ENCODE measurements at places on chromosomes 2 and 18. TPM values are rescaled to one million over a fixed set of nuclear protein-coding genes. Genes with fewer than 3 reads are reported as not detected.

DNA sequence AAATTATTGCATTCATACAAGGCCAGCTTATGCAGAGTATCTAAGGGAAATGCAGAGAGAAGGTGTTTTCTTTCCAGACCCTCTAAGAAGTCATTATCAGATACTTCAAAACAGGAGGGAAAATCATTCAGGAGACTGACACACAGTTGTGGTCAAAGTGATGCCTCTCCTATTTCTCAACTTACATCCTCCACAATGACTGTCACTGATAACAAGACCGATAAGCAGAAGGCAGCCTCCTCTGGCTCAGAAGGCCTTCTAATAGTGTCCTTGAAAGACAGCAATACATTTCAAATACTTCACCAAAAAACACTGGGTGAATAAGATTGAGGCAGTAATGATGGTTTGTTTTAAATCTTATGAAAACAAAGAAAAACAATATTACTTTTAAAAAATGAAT, 199.7 kb downstream of the PIEZO2 start:
- no peak for DNase-seq

DNA sequence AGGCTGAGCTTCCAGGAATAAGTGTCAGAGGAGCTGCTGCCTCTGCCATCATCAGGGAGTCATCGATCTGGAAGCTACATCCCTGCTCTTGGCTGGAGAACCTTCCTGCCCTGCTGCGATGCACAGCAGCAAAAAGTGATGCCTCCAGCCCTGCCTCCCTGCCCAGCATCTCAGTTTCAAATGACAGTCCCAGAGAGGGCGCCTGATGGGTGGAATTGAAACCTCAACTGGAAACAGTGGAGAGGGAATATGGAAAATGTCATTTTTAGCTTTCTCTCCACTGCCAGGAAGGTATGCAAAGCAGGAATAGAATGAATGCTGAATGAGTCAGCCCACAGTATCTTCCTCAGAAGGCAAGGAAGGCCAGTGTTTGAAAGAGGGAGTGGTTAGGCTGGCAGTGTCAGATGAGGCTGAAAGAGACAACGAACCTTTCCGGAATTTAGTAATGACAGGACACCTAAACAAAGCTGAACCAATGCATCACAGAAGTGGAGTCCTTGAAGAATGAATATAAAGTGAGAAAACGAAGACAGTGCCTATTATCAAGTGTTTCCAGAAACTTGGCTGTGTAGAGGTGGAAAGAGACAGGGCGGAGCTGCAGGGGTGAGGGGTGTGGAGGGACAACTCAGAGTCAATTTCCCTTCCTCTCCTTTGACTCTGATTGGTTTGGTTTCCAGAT, 153.9 kb upstream of the NDUFV2 start:
- no peak for DNase-seq

- no peak for DNase-seq
These were observed 900.8 kb downstream of the SLC4A3 start for GRCh38 chr2:220528180-220528675.

- no peak for DNase-seq
These were observed 86.1 kb downstream of the GBX2 start for GRCh38 chr2:236082061-236082460.

DNA sequence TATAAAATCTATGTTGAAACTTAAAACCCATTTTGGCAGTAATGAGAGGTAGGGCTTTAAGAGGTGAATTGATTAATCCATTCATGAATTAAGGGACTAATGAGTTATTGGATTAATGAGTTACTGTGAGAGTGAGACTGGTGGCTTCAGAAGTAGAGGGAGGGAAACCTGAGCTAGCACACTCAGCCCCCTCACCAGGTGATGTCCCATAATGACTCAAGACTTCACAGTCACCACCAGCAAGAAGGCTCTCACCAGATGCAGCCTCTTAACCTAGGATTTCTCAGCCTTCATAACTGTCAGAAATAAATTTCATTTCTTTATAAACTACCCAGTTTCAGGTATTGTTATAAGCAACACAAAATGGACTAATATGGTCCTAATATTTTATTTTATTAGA, 621.7 kb upstream of the ACVR2A start:
- no peak for DNase-seq

- no peak for DNase-seq
These were observed 94.2 kb upstream of the RAB27B start for GRCh38 chr18:54734059-54734458.

RMDN2 gene
- total RNA-seq, result 5.5 TPM

OTOS gene
- total RNA-seq, result not detected

LRATD1 gene
- total RNA-seq, result 19.4 TPM

Measured in glutamatergic neuron (in vitro differentiated cells).